ENCODE measurements at places on chromosomes 3 and 15.

- DNase-seq, result no peak
These were observed 124.8 kb upstream of the UBE3A start for GRCh38 chr15:25563596-25563995.

- no peak for DNase-seq
These were observed 3.4 kb downstream of the CLK3 start for GRCh38 chr15:74618841-74619596.

DNA sequence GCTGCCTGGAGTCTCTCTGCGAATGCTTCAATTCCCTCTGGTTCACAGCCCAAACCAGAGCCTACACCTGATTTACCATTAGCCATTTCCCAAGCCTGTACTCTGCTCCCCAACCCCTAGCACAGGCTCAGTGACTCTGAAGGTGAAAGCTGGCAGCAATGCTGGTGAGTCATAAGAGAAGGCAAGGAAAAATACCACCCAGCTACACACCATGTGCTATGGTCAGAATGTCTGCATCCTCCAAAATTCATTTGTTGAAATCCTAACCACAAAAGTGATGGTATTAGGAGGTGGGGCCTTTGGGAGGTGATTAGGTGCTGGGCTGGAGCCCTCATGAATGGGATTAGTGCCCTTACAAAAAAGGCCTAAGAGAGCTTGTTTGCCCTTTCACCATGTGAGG is 117.1 kb upstream of the TJP1 start:
- no peak for DNase-seq

GRCh38 chr15:84982301-84982920 is 755 bp downstream of the PDE8A start:
- DNase-seq, result no peak

DNA sequence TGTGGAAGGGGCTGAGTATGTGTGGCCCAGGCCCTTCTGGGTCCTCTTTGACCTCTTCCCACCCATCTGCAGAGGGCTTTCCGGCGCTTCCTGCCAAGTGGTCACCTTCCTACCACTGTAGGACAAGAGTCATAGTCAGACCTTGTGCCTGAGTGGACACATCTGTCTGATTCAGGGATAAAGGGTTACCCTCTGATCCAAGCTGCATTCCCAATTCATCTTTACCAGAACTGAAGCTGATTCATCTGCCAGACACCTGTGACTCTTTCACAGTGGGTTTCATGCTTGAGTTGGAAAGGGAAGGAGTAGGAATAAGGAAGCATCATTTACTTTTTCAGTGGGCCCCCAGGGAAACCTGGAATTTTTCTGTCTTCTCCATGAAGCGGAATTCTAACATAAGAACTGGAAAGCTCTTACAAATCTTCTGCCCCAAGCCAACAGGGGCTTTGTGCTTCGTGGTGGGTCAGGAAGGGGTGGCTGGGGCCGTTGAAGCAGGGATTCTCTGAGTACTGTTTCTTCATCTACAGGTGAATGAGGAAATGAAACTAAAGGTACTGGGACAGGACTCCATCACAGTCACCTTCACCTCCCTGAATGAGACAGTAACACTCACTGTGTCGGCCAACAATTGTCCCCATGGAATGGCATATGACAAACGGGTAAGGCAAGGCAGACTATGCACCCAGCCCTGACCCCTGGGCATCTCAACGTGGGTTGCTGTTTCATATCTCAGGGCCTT is 46.4 kb downstream of the C3orf20 start:
- DNase-seq, result no peak

DNA sequence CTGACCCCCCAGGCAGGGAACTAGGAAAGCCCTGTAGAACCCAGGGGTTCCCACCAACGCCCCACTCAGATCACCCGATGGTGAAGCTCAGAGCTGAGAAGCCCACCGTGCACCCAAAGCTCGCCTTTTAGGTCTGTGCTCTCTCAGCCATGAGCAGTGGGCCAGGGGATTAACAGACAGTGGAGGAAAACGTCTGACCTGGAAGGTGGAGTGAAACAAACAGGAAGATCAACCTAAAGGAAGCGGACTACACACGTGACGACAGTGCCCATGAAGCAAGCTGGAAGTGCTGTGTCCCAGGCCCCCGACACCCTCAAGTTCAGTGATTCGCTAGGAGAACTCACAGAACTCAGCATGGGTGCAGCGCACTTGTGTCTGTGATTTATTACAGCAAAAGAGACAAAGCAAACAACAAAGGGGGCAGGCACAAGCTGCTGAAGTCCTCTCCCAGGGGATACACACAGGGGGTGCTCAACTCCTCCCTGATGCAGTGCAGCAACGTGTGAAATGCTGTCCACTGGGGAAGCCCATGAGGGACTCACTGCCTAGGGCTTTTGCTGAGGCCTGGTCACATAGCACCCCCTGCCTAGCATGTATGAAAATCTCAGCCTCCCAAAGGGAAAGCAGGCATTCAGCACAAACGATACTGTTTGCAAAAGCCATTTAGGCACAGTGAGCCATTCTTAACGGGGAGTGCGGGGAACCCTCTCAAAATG is 43.5 kb downstream of the CFAP92 start:
- no peak for DNase-seq

DNA sequence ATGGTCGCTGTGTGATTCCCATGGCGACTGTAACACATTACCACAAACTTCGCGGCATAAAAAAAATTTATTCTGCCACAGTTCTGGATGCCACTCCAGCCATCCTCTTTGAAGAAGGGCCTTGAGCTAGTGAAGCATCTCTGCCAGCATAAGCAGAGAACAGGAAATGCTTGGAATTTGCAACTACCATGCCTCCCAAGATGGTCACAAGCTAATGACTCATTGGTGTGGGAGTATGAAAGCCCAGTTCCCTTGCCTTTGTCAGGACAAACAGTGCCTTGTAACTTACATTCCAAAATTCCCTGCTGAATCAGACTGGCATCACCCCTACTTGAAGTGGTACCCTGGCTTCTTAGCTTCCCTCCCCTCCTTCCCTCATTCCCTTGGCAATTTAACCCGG is 129.7 kb downstream of the PROS1 start:
- DNase-seq, result no peak

- peak; percentile 84 for DNase-seq
These were observed 204.9 kb downstream of the TIGIT start for GRCh38 chr3:114498539-114499370.

GRCh38 chr3:40763807-40764206 is 239.0 kb downstream of the ZNF621 start:
- DNase-seq, result no peak

DNA sequence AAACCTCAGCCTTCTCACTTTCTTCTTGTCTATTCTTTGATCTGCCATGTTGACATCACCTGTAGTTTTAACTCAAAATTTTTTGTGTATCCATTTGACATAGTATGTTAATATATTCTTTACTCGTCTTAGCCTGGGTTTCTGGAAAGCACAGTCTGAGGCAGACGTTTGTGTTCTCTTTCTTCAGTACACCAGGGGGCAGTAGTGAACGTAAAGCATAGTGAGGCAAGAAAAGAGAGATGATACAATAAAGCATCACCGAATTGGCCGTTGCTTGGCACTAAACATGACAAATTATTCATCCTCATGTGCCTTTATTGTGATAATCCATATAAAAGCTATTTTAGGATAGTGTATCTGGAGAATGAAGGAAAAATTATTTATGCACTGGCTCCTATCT is 141.0 kb upstream of the MYRIP start:
- peak; percentile 36 for DNase-seq

DNA sequence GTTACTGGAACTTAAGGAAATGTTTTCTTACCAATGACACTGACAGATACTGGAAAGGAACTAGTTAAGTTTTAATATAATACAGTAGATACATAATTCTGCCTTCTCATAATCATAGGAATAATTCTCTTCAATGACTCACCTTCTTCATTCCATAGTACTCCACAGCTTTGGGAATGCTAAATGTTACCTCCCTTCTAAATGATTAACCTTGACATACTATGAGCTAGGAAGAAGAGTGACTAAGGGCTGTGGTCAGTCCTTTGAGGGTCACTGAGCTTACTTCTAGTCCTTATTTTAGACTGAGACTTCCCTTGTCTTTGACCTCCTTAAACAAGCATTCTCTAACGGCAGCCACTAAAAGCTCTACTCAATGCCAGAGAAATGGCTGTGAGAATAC is 69.6 kb upstream of the PPIB start:
- DNase-seq, result no peak

DNA sequence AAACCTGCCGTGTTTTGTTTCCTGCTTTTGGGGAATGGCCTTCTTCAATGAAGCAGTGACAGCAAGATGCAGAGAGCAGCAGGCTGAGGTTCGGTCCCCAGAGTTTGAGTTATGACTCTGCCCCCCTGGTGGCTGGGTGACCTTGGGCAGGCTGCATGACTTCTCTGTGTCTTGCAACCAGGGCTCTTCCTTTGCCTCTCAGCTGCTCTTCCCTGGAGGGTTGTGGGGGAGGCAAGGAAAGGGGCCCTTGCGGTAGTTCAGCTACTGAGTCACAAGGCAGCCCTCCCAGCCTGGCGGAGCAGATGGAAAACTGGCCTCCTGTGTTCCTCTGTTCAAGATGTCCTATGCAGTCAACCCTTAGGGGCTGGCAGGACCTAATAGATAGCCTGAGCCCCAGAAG is 17.1 kb downstream of the CTXND1 start:
- DNase-seq, result no peak

DNA sequence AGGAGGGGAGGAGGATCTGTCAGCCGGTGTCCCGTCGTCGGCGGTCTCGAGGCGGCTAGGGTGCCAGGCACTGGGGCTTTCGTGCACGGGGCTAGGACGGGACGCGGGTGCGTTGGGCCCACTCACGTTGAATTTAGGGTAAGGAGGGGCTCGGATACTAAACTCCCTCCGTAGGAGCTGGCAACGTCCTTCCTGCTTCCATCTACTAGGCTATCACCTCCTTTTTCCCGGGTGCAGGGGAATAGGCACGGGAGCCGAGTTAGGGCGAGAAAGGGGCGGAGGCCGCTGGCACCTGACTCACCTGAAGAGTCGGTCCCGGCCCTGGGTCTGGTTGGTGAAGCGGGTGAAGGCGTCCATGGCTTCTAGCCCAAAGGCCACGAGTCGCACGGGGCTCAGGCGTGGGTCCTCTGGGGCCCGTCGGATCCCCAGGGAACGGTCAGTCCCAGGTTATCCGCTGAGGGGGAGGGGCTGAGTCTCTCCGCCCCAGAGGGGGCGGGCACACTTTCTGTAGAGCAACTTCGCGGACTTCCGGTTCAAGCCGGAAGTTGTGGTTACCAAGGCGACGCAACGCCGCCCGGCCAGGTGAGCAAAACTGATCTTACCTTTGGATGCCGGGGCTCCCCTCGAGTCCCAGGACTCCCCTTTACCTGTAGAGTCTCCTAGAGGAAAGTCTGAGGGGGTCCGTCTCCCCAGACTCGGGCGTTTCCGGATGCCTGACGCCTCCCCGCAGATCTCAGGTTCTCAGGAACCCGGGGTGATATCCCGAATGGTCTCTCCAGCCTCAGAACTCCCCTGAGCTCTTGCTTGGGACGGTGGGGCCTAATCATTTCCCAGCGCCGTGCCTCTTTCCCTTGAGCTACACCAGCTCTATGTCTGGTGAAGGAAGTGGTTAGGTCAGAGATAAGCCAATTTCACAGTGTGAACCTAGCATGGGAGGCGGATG is at the start of the genes PEX11A and WDR93:
Gene PEX11A, minus strand, starts transcription at position 479 of the 943 bp plus-strand sequence. Its CDS starts 122 bp downstream, at position 357.
Gene WDR93, plus strand, starts transcription at position 536 of the 943 bp plus-strand sequence. CDS start 10,936 bp downstream, outside the sequence.
- peak; percentile 54 for DNase-seq

- DNase-seq, result no peak
These were observed 51.0 kb upstream of the TP63 start for GRCh38 chr3:189580190-189580589.

DNA sequence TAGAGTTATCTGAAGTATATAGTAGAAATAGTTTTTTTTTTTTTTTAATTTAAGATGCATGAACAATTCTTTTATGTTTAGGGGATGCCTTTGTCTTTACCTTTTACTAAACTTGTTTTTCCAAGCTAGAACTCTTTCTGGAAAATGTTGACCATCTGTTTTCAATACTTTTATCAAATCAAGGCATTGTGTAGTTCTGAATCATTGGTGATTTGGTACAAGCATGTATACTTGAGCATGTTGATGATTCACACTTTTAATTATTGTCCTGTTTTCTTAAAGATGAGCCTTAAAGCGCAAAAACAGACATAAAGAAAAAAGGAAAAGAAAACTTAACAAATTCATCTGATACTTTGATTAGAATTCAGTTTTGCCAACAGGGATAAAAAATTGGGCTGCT is 28.3 kb downstream of the PDCD6IP start:
- no peak for DNase-seq

GRCh38 chr3:156760333-156760732 is 65.8 kb upstream of the LEKR1 start:
- DNase-seq, result no peak

DNA sequence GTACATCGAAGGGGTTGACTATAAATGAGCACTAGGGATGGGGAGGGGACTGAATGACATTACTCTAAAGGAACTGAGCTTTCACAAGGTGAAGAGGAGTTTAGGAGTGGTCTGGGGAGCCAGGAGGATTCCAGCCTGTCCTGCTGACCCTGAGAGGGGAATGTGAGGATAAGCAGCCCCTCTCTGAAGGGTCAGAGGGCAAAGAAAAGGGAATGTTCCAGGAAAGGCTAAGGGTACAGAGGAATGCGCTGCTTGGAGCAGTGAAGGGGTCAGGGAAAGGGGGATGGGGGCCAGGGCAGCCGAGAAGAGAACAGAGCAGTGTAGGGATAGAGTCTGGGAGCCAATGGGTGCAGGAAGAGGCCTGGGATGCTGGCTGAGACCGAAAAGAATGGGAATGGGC is 28.0 kb upstream of the TPM1 start:
- DNase-seq, result no peak

DNA sequence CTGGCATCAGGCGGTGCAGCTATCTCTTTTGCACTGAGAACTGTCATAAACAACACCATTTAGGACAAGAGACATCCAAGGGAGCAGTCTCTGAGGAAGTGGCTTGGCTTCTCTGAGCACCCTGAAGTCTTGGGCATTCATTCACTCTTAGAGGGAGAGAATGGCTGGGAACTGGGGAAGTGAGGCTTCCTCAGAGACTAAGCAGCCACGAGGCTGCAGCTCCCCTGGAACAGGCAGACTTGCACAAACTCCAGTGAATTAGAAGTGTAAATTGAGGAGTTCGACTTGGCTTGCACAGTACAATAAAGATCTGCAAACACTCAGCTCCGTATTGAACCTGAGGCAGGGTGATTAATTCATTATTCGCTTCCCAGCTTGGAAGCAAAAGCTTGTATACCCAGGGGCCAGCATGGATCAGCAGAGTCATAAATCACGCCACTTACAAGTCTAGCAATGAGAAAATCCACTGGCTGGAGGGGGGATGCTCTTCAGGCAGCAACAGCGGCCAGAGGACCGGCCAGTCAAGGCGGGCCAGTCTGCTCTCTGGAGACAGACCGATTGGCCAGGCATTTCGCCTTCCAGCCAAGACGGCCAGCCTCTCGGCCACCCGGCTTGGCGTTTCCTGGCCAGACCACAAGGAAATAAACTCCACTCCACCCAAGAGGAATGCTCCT is 118.8 kb upstream of the ADPGK start:
- DNase-seq, result peak; percentile 90

GRCh38 chr15:62903437-62903836 is 139.1 kb upstream of the TPM1 start:
- DNase-seq, result no peak

DNA sequence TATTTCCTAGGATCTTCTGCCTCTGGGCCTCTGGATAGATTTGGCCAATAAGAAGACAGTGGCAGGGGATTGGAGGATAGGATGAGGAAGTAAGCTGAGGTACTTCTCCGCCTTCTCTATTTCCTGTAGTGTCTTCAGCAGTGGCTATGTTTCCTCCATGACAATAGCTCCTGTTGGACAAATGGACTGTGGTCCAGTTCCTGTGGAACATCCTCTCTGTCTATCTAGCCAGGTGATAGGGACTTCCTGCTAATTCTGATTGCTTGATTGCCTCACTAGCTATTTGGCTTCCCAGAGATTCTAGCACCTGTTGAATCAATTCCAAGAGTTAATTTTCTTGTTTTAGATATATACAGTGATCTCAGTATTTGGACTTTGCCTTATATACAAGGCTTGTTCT is 456.2 kb upstream of the NECTIN3 start:
- no peak for DNase-seq
